ENCODE measurements at places on chromosomes 12 and 14.

GRCh38 chr14:70789961-70790360 is 19.4 kb downstream of the MAP3K9 start:
- DNase-seq = no peak

GRCh38 chr12:28172434-28173030 is 17.7 kb upstream of the CCDC91 start:
- DNase-seq = no peak

- DNase-seq = no peak
These were observed 39.0 kb downstream of the SLCO1B1 start for GRCh38 chr12:21169878-21170472.

DNA sequence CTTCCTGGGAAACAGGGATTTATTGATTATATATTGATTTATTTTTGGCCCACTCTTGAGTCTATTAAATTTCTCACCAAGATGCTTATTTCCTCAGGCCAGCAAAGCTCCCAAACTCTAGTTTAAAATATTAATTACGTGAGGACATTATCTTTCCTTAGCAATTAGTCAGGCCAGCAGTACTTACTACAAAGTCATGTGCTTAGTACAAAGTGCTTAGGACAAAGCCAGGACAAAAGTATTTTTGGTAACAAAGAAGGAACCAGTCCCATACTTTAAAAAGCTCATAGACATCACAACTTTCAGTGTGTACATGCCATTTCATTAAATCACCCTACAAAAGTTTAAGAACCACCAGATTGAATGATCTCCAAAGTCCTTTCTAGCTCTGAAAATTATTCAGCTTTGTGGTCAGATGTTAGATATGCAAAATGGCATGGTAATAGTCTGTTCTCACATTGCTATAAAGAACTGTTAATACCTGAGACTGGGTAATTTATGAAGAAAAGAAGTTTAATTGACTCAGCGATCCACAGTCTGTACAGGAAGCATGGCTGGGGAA is 94.7 kb upstream of the PWP1 start:
- DNase-seq = no peak

GRCh38 chr12:2456122-2456812 is 338.5 kb upstream of the FKBP4 start:
- DNase-seq = no peak

GRCh38 chr12:83106873-83107272 is 420.2 kb downstream of the TMTC2 start:
- no peak for DNase-seq

GRCh38 chr12:92432724-92433441 is 269.9 kb upstream of the PLEKHG7 start:
- no peak for DNase-seq

- peak; percentile 30 for DNase-seq
These were observed 9.5 kb upstream of the NR4A1 start for GRCh38 chr12:52041695-52042123.

- DNase-seq = peak; percentile 88
These were observed at the start of gene DCAF5 for GRCh38 chr14:69152902-69153151. Gene DCAF5, minus strand, starts transcription at chr14:69153119. Its CDS starts 141 bp downstream, at chr14:69152978.

DNA sequence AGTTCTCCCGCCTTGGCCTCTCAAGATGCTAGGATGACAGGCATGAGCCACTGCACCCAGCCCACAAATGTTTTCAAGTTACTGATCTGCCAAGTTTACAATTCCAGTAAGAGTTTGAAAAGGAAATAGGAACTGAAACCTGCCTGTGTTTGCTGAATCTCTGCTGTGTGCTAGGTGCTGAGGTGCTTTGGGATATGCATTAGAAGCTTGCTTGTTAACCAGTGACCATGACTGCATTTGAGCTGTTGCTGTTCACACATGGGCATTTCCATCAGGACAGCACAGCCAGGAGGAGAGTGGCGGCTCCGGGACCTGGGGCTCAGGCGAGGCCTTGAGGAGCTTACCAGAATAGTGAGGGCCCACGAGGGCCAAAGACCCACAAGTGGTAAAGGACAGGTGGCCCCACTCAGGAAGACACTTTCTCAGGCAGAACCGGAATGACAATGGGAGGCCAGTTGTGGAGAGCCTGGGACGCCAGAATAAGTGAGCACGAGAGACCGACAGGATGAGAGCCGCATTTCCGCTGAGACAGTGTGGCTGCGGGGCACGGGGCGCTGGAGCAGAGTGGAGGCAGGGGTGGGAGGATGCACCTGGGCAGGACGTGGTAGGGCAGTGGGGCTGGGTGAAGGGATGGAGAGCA is 54.5 kb upstream of the MMP17 start:
- no peak for DNase-seq

DNA sequence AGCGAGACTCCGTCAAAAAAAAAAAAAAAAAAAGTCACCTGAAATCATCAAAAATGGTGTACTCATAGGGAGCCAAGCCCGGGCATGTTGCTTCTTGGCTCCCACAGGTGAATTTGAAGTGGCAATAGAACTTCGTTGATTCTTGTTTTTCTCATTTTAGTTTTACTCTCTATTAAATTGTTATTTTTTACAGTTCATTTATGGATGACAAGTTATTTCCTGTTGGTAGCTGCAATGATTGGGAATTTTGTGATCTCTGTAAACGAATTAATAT is 1.3 kb downstream of the TM7SF3 start:
- DNase-seq = no peak

DNA sequence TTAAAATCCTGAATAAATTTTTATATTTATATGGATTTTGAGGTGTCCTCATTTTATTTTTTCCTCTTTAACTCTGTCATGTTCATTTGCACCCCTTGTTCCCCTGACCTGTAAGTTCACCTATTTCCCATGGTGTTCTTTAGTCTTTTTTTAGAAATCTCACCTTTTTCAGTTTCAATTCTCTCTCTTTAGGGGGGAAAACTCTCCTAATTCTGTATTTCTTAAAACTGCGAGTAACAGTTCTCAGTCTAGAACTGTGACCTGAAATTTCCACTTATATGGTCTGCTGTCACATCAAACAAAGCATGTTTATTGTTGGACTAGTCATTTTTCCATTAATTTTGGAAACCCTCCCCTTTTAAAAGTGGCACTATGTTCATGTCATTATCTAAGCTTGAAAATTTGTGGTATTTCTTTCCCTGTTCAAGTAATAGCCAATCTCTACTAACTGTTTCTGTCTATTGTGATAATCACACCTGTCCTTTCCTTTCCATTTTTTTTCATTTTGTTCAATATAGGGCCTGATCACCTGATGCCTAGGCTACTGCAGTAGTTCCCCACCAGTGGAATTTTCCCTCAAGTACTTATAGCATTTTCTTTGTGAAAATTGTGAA is 14.0 kb upstream of the FBXO33 start:
- no peak for DNase-seq

- DNase-seq = no peak
These were observed 129.4 kb downstream of the SCARB1 start for GRCh38 chr12:124734224-124734788.

- no peak for DNase-seq
These were observed 167.9 kb downstream of the PHETA1 start for GRCh38 chr12:111201036-111201435.

DNA sequence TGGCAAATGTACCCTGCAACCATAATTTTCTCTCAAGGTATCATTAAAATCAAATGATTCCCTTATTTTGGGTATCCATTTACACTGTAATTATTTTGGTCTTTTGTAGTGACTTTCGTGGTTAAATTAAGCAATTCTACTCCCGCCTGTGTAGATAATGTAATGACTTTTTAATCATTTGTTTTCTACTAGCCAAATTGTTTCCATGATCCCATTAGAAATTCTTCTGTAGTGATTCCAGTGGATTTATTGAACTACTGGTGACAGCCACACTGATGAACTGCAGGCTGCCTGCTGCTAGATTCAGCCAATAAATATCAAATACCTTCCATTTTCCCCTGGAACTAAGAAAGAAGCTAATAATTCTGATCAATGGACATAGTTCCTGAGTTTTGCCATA is 96.0 kb downstream of the WIF1 start:
- DNase-seq = no peak

- no peak for DNase-seq
These were observed 62.5 kb downstream of the ETNK1 start for GRCh38 chr12:22687361-22688076.

GRCh38 chr14:36302823-36303222 is 17.6 kb downstream of the MBIP start:
- no peak for DNase-seq

GRCh38 chr12:51642286-51642685 is 51.3 kb downstream of the SCN8A start:
- no peak for DNase-seq

- no peak for DNase-seq
These were observed 167.9 kb upstream of the AVPR1A start for GRCh38 chr12:63318933-63319332.

- DNase-seq = no peak
These were observed 1.2 kb upstream of the HECTD1 start for GRCh38 chr14:31208546-31209424.

DNA sequence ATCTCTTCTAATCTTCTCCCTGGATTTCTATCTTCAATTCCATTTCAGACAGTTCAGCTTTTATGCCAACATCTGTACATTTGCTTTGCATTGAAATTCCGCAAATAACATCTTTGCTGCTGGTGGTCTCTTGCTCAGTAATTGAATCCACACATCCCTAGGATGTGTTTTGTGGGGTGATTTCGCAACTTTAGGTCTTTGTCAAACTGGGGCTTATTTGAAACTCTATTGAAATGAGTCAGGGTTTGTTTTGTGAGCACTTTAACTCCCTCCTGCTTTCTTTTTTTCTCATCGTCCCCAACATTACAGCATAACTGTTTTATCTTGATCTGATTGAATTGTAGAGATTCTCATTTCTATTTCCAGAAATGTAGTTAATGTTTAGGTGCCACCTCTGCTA is 404.3 kb downstream of the NPAS3 start:
- DNase-seq = no peak

GRCh38 chr12:111202237-111202915 is 166.5 kb downstream of the PHETA1 start:
- no peak for DNase-seq

GRCh38 chr12:94768398-94769046 is 118.2 kb upstream of the TMCC3 start:
- no peak for DNase-seq

DNA sequence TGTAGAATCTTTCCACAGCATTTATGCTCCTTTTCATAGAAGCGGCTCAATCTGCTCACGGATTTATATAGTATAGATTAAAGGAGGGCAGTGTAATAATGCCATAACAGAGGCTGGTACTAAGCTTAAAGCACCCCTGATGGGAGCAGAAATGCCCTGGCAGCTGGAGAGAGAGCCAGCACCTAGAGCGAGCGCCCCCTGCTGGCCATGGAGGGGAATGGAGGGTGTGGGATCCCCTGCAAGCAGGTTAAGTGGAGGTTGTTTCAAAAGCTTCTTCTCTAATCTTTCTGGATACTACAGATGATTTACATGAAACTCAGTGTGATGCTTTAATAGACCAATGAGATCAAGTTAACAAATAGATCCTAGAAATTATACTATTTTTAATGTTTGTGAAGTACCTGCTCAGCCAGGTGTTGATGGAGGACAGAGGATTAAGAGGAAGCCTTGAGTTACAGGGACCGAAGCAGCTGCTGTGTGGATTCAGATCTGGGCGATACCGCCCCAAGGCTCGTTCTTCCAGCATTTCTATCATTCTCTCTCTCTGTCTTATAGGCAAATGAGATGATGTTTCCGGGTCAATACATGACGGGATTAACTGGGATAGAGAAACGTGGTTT is 1519.3 kb upstream of the TMEM132C start:
- peak; percentile 49 for DNase-seq

GRCh38 chr12:24820872-24821271 is 128.0 kb downstream of the BCAT1 start:
- no peak for DNase-seq

DNA sequence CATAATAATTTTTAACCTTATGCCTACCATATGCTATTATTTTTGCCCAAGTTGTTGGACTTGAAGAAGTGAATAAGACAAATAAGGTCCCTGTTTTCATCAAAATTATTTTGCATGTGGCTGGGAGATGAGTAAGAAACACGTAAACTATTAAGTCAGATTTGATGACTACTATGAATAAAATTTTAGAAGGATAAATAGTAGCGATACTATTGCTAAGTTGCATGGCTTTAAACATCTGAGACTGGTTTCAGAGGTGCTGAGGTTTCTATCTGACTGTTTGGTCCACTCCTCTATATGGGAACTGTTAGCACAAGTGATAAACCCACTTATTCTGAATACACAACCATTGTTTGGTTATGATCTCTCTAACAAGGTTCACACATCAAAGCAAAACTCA is 674.3 kb upstream of the MDGA2 start:
- no peak for DNase-seq

GRCh38 chr12:70733385-70733784 is 96.2 kb upstream of the PTPRB start:
- no peak for DNase-seq

DNA sequence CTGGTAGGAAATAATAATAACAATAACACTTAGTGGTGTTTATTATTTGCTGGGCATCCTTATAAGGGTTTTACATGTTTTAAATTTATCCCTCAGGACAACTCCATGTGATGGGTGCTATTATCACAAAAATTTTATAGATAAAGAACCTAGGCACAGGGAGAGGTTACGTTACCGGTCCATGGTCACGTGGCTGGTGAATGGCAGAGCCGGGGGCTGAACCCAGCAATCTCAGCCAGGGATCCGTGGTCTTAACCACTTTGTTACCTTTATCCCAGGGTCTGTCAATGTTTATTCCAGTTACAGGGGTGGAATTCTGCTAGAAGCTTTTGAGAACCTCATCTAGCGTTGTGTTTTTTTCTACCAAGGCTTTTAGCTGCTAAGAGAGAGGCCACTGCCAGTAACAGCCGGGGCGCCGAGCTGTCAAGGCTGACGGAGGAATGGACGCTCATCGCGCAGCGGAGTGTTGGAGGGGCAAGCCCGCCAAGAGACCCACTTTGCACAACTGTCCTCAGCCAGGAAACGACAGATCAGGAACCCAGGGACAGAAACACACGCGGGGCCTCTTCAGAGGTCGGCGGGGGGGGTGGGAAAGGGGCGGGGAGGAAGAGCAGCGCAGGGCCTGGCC is 418 bp downstream of the AMN1 start:
- peak; percentile 16 for DNase-seq

- DNase-seq = no peak
These were observed 480.2 kb upstream of the CCDC196 start for GRCh38 chr14:66005900-66006434.

DNA sequence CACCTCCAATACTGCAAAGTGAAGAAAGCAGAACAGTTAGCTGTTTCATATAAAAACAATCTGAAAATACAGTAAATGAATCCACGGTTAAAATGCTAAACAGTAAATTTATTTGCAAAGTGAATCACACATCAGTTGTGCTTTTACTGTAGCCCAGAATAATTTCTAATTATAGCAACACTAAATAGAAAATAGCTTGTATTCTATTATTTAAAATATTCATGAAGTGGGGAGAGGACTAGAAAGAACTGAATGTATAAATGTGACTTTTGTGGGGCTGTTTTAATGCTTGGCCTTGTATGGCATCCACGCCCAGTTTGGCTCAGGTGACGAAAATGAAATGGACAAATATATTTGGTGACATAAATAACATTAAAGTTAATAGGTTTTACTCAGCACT is 148.2 kb downstream of the ATP23 start:
- no peak for DNase-seq

GRCh38 chr12:23536293-23536692 is 413.2 kb downstream of the SOX5 start:
- no peak for DNase-seq
